DMS79 (cell line): ENCODE measurements at places on chromosomes 4 and X.

GRCh38 chr4:95426455-95426854 lies 122.3 kb downstream of the UNC5C start:
- no peak for DNase-seq

GRCh38 chrX:8201896-8202331 lies 30.8 kb upstream of the VCX2 start:
- DNase-seq: no peak

GRCh38 chrX:132983496-132983895 lies 25.1 kb upstream of the HS6ST2 start:
- no peak for DNase-seq

GRCh38 chr4:24745172-24745895 lies 50.0 kb upstream of the SOD3 start:
- DNase-seq: no peak

GRCh38 chr4:87078987-87079486 lies 141.4 kb downstream of the KLHL8 start:
- no peak for DNase-seq

- no peak for DNase-seq
Measured at GRCh38 chr4:16694173-16694883, 204.1 kb downstream of the LDB2 start.
